ENCODE measurements at places on chromosomes 12 and 14.

- no peak for DNase-seq
These were observed 480.4 kb downstream of the DIO2 start for GRCh38 chr14:79730953-79731352.

DNA sequence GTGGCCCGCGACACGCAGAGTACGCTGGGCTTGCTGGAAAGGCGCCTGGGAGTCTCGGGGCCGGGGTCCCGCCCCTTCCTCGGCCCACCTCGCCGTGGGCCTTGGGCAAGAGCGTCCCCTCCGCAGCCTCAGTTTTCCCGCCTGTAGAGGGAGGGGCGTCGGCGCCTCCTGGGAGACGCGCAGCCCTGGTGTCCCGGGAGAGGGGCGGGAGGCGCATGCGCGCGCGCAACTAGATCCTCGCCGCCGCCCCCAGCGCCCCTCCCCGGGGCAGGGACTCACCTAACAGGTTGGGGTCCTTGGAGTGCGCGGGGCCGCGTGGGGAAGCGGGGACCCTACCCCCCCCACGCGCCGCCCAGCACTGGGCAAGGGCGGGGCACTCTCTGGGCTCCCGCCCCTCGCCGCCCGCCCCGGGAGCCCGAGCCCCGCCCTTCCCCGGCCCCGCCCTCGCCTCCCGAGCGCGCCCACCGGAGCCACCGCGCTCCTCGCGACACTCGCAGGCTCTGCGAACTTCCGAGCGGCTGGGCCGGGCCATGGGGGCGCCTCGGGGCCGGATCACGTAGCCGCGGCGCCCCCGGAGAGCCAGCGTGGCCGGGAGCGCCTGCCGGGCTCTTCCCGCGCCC, at the start of gene KIF26A:
TSS of gene KIF26A (plus strand) at position 490 of the 620 bp plus-strand sequence. CDS start 136 bp downstream, outside the sequence.
- peak; percentile 29 for DNase-seq

DNA sequence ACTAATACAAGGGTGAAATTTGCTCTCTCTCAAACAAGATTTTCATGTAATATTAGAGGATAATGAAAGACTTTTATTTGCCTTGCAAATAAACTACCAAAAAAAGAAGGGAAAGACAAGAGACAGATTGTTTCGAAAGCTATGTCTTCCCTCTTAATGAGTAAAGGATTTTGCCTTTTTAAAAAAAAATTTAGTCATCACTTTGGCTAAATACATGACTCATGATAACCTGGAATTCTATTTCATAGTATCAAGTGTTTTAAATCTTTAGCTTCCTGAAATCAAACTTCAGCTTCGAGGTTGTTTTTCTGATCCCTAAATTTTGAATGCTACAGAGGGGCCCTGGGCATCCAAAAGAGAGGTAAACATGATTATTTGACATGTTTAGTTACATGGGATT, 144.4 kb downstream of the CCDC59 start:
- DNase-seq, result no peak

DNA sequence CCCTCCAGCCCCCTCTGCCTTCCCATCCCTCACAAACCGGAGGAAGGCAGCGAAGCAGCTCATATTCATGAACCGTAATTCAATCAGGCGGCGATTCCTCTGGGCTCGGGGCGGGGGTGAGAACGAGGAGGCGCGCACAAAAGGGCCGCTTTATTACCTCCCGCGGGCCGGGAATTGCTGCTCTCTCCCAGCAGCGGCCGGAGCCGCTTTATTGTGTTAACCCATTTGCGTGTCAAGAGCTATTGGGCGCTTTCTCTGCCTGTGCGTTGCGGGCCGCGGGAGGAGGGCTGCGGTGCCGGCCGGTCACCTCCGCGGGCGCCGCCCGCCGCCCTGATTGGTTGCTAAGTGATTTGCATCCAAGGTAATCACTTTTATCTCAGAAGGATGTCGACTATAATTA, 4.8 kb downstream of the FAM222A start:
- DNase-seq, result no peak

DNA sequence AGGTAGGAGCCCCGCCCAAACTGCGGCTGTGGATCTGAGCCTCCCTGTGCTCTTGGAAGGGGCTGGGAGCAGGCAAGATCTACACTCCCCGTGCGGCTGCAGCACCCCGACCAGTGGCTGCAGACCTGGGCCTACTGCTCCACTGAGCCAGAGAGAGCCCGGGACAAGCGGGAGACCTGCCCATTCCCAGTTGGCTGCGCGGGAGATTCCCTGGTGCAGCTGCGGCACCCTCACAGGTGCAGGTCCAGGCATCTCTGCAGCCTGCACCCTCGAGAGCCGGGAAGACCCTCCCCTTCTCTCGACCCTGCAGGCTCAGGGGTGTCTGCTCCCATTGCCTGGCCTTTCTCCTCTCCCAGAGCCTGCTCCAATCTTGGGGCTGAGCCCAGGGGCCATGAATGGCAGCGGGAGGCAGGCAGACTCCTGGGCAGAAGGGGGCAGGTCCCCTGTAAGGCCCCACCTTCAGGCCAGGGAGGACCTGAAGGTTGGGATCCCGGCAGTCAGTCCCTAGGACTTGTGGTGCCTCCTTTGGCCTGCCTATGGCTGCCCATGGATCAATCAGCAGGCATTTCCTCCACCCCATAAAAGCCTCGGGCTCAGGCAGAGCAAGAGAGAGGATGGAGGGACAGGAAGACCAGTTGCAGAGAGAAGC, 8.8 kb upstream of the A2M start:
- DNase-seq, result no peak

DNA sequence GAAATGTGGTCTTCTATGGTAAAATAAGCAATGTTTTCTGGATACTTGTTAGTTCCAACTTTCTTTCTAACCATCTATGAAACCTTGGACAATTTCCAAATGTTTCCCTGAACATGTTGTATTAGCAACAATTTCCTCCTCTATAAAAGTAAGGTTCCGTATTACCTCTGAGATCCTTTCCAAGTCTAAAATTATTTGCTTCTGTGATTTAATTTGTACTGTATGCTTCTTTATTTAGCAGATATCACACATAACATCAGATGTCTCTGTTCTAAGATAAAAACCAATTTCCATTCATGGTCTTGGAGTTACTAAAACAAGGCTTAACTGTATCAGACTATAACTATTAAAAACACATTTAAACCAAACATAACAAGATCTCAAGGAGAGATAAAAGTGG, 177.2 kb downstream of the FOXA1 start:
- no peak for DNase-seq

GRCh38 chr12:81639196-81639595, 120.0 kb downstream of the PPFIA2 start:
- no peak for DNase-seq
